ENCODE measurements at places on chromosomes 12 and 14. TPM values are rescaled to one million over a fixed set of nuclear protein-coding genes. Genes with fewer than 3 reads are reported as not detected.

GRCh38 chr12:31324845-31325523 lies 966 bp downstream of the SINHCAF start:
- DNase-seq: peak; percentile 63

DNA sequence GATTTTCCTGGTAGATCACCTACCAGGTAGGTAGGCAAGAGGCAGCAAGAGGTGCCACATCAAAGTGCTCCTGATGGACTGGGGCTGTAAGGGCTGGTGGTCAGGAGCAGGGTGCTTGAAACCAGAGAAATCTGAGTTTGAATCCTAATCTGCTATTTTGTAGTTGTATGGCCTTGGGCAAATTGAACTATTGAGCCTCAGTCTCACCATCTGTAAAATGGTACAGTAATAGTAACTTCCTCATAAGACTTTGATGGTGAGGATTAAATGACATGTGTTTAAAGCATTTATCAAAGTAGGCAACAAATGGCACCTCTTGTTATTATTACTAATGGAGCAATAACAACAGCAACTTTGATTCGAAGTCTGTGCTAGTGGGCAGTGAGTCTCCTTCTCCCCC lies 32.0 kb downstream of the JDP2 start:
- DNase-seq: no peak

DNA sequence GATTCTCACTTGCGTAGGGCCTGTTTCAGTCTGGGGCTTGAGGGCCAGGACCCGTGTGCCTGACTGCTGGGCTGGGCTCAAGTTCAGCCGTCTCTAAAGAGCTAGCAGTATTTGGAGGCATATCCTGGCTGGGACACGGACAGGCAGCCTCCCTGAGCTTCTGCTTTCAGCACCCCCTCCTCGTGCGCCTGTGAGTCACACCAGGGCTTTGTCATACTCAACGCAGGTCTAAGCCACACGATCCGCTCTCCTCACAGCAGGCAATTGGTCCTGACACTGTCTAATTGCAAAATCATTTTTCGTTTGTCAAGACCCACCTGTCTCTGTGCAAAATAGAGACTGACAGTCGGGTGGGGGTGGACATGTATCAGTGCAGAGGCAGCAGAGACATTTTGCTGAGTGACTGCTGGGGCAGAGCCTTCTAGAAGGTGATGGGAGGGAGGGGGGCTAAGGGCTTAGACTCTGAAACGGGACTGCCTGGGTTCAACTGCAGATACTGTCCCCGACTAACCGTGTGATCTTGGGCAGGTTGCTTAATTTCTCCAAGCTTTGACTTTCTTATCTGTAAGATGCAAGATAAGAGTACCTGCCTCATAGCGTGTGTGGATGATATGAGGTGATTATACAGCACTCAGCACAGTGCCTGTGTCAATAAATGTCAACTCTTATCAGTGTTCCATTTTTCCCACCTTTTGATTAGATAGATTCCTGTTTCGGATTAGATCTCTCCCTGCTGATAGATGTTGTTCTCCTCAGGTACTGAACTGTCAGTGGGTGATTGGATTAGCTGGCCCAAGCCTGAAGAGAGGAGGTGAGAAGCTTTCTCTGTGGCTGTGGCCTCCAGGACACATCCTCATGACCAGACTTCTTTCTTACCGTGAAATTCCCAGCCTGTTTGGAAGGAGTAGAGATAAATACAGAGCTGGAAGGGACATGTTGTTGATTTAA lies 53.1 kb downstream of the KCNA1 start:
- no peak for DNase-seq

DNA sequence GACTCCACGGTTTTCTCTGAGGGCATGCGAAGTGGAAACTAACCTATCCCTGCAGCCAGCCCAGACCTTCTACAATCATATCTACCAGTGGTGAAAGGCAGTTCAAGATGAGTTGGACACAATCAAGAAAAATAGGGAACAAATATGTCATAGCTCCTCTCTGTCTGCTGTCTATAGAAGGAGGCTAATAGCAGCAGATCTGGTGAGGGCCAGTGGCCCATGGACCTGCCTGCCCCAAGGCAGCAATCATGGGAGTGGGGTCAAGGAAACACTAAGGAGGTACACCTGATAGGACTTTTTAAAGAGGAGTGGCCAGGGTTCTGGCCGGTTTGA lies 149.5 kb downstream of the PRKCH start:
- DNase-seq: no peak

Gene RACGAP1
- total RNA-seq: 19.9 TPM

Gene SLC7A8
- not detected for total RNA-seq

All from dermis blood vessel endothelial cell (primary cell).